ENCODE measurements at places on chromosomes 1 and 21.

- peak; percentile 12 for DNase-seq
Measured at GRCh38 chr1:52751589-52752483, 25.6 kb downstream of the ZYG11B start.

DNA sequence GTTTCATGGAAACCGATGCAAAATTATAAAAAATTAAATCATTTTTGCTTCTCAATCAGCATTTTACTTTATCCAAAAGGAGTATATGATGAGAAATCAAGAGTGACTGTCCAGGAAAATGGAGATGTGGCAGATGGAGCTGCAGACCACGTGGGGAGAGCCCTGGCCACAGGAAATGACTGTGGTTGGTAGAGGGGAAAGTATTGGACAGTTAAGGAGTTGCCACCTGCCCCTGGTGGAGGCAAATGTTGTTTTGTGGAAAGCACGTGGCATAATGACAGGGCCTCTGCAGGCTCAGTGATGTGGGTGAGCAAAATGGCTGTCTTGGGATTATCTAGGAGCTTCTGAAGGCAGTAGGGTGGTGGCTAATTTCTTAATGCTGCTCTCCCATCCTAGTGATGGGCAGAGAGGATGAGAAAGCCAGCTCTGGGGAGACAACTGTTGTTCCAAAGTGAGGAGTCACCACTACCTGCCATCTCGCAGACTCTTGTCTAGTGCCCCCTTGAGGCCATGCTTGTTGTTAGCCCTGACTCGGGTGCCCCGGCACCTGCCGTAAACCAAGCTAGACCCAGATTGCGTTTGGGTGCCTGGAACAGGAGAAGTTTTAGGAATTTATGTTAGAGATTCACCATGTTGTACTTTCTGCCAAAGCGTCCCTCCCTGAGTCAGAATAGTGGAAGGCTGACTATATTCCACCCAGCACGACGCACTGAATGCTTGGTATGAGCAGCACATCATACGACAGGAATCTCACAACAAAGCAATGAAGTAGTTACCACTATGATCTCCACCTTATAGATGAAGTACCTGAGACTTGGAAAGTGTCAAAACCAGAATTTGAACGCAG, 144.0 kb downstream of the ROR1 start:
- no peak for DNase-seq

GRCh38 chr1:167654975-167655575, 25.0 kb downstream of the RCSD1 start:
- DNase-seq, result no peak

GRCh38 chr1:168422203-168422847, 121.5 kb downstream of the XCL2 start:
- peak; percentile 40 for DNase-seq

- no peak for DNase-seq
Measured at GRCh38 chr1:187477535-187477934, 648.8 kb downstream of the PLA2G4A start.

GRCh38 chr1:234313171-234313570, 60.1 kb upstream of the COA6 start:
- no peak for DNase-seq

DNA sequence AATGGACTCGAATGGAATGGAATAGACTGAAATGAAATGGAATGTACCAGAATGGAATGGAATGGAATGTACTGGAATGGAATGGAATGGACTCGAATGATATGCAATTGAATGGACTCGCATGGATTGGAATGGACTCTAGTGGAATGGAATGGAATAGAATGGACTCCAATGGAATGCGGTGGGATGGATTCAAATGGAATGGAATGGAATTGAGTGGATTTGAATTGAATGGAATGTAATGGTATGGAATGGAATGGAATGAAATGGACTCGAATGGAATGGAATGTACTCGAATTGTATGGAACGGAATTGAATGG, 99.6 kb upstream of the FBXO28 start:
- DNase-seq, result no peak

DNA sequence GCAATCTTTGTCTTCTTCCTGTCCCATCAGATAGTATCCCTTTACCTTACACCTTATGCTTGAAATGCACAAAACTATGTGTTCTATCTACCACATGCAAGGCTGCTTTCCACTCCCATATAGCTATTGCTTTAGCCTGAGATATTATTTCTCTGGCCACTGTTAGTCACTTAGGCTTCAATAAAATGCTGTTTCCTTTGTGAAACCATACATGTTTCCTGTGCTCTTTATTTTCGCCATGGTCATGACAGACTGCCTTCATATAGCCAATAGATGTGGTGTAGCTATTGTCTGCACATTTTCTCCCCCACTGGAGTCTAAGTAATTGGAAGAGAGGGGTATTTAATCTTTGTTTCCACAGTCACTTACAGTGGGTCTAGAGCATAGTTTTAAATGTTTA, 108.4 kb downstream of the GREM2 start:
- no peak for DNase-seq

DNA sequence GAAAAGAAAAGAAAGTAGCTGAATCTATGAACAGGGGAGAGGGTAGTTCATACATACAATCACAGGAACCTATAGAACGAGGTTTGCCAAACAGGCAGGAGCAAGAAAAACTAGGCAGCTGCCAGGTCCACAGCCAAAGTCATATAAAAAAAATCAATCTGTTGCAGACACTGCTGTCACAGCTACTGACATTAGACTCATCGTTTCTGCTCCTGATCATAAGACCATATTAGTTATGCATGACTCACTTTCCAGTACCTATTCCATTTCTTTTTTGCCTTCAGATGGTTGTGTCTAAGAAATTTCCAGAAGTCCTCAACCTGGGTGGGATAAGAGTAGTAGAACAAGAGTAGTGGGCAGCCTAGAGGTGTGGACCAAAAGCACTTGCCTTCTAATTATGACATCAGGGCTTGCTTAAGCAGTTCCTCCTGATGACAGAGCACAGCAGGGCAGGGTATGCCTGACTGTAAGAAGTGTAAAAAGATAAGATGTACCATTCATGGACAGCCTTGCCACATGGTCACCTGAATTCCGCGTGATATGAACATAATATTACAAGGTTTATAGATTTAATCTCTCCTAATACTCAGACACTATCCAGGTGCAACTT, 323.2 kb upstream of the SGIP1 start:
- no peak for DNase-seq

DNA sequence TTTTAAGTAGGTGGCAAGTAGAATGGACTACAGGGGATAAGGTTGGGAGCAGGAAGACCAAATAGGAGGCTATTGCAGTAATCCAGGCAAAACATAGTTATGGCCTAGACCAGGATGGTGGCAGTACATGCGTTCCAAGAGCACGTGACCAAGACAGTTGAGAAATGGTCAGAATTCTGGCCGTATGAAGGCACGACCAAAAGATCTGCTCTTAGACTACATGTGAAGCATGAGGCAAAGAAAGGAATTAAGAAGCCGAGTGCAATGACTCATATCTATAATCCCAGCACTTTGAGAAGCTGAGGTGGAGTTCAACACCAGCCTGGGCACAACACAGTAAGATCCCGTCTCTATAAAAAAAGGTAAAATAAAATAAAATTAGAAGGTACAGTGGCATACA, 71.3 kb downstream of the LUZP1 start:
- no peak for DNase-seq

DNA sequence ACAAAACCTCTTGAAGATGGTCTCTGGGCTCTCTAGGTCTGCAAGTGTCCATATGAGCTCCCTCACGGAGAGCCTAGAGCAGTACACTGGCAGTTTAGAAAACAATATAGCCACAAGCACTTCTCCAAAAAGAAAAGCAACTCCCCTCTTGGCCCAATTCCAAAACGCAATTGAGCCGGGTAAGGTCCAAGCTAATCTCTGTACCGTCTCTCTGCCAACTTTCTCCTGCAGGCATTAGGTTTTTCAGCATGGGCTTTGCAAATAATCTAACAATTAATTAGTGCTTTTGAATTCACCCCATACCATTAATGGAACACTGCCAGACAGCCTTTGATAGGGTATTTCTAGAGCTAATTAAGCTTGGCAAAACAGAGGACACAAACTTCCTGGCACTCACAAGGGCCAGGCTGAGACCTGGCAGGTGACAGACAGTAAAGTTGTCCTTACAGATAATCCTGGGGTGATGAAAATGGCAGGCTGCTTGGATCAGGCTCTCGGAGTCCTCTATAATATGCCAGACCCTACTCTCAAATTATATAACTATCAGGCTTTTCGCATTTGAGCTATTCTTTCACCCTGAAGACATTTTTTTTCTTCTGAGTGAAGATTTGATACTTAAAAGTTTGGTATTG, 39.8 kb downstream of the TGFBR3 start:
- DNase-seq, result peak; percentile 72

DNA sequence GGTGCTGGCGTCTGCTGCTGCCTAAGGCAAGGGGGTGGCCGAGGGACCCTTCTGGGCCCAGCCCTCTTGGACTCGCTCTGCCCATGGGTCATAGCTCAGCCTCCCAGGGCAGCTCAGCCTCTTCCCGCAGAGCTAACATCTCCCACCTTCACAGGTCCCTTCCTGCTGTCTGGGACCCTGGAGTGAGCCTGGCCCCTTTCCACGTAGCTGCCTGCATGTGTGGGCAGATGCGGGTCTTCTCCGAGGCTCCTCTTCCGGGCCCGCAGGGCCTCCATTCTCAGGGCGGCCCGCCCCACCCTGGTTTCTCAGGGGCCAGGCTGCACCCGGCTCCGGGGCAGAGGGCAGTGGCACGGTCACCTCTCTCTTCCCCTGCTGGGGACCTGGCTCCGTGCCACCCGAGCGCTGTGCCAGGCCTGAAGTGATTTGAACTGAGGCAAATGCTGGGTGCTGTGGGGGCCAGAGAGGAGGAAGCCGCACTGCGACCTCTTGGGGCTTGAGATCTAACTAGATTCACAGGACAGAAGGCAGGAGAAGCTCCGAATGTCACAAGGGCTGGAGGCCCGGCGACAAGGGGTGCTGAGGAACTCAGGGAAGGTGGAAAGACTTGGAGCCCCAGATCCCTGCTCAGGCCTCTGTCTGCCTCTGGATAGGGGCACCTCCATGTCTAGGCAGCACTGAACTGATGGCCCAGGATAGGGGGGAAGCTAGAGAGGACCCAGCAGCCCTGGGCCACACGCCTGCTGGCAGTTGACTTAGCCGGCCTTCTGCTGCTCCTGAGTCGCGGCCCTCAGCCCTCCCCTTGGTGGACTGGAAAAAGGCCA, 40.7 kb downstream of the COQ8A start:
- DNase-seq, result no peak

- DNase-seq, result no peak
Measured at GRCh38 chr1:207815466-207815865, 63.6 kb downstream of the CD46 start.

- DNase-seq, result no peak
Measured at GRCh38 chr1:6348511-6349191, 44.9 kb downstream of the ACOT7 start.

- DNase-seq, result peak; percentile 23
Measured at GRCh38 chr1:22105611-22106207, 37.2 kb downstream of the WNT4 start.

GRCh38 chr1:241698177-241698576, 46.1 kb downstream of the WDR64 start:
- DNase-seq, result no peak

DNA sequence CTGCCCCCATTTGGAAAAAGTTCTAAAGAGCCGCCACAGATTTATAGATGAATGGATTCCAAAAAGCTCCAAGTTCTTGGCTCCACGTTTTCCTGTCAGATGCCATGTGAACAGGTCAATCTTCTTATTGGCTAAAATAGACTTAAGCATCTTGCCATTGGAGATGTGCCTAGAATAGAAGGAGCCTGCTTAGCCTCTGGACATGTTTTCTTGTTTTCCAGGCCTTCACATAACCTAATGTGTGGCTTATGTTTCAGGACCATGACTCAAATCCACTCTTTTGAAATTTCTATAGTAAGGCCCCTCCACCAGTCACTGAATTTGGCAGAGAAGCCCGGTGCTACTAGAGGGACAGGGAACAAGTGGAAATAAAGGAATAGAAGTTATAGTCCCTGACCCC, 31.5 kb downstream of the PHC2 start:
- DNase-seq, result no peak

DNA sequence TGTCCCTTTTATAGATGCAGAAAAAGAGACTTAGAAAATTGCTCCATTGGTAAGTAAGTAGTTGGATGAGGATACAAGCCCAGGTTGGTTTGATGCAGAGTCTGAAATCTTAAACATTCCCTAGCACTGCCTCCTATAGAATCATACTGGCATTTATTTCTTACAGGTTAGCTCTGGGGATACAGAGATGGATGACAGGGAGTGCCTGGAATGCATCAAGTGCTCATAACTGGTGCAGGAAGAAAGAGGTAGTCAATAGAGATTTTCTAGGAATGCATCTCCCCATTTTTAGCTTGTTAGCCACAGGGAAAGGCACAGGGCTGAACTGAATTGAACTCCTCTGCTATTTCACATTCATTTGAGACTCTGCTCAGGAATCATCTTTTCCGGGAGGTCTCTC, 269.0 kb upstream of the USP24 start:
- no peak for DNase-seq

GRCh38 chr21:44332965-44333364, 6.2 kb downstream of the CFAP410 start:
- no peak for DNase-seq

- no peak for DNase-seq
Measured at GRCh38 chr1:7288992-7289391, 482.1 kb upstream of the VAMP3 start.

DNA sequence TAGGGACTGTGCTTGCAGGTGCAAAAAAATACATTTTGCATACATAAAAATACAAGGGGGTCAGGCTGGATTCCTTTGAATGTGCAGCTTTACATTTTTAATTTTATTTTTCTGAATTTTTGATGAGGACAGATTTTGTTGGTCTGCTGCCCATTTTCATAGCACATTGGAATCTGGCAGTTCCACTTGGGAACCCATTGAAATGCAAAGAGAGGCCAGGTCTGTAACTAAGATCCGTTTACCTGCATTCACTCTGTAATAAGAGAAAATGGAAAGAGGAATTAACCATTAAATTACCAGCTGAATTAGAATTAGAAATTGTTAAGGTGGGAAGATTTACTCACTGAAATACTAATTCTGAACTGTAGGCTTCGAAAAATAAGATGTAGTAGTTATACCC, 221.6 kb downstream of the DAB1 start:
- peak; percentile 0 for DNase-seq

GRCh38 chr1:236163463-236164153, 21.3 kb downstream of the GPR137B start:
- DNase-seq, result no peak

GRCh38 chr1:159900086-159900680, at the start of gene CFAP45:
Gene CFAP45 (minus strand): TSS chr1:159900165. CDS start chr1:159900098, 67 bp downstream.
- peak; percentile 59 for DNase-seq

GRCh38 chr1:89688607-89689006, 55.7 kb downstream of the LRRC8C start:
- no peak for DNase-seq

DNA sequence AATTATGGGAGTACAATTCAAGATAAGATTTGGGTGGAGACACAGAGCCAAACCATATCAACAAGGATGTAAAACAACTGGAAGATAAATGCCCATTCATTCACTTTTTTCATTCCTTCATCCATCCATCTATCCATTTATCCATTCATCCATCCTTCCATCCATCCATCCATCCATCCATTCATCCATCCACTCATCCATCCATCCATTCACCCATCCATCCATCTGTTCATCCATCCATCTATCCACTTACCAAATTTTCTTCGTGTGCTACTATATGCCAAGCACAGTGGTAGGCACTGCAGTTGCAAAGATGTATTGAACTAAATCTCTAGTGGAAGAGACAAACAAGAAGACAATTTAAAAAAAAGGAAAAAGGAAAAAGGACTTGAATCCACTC, 14.3 kb upstream of the SIPA1L2 start:
- no peak for DNase-seq

Measured in muscle of arm (tissue), 14 donors.